ENCODE measurements at places on chromosomes 1 and 21.
A peak's percentile ranks its signal among the peaks of the same experiment; 100 is the strongest.

DNA sequence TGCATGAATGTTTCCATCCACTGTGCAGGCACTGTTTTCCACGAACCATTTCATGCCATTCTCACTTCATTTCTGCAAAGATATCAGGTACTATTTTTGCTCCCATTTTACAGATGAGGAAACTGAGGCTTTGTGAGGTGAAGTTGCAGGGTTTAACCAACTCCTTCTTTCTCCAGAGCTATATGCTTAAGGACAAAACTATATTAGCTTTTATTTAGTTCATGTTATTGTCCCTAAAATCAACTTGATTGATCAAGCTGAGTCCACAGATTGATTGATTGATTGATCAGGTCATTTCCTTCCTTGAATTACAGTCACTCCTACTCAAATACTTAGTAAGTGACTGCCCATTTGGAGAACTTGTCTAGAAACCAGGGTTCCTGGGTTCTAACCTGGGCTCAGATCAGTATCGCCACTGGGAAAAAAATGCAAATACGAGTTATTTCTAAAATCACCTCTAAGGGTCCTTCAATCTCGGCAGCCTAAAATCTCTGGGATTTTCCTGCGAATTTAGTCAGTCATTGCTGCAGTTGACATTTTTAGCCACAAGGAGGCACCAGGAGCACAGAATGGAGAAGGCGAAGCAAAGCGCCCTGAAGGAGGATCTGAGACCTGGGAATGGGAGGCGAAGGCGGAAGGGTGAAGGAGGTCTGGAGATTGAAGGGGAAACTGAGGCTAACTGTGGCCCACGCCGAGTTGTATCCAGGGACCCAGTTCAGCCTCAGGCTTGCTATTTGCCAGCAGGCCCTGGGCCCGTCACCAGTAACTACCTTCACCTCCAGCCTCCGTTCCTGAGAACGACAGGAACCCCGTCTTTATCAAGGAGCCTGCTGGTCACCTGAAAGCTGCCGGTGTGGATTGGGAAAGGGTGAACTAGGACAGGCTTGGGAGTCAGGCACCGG, 14.3 kb upstream of the MUL1 start:
- peak; percentile 51 for DNase-seq

GRCh38 chr1:200676829-200677228, 7.1 kb upstream of the DDX59 start:
- DNase-seq = no peak

GRCh38 chr1:222918801-222919477, 104.1 kb downstream of the DISP1 start:
- DNase-seq = no peak

DNA sequence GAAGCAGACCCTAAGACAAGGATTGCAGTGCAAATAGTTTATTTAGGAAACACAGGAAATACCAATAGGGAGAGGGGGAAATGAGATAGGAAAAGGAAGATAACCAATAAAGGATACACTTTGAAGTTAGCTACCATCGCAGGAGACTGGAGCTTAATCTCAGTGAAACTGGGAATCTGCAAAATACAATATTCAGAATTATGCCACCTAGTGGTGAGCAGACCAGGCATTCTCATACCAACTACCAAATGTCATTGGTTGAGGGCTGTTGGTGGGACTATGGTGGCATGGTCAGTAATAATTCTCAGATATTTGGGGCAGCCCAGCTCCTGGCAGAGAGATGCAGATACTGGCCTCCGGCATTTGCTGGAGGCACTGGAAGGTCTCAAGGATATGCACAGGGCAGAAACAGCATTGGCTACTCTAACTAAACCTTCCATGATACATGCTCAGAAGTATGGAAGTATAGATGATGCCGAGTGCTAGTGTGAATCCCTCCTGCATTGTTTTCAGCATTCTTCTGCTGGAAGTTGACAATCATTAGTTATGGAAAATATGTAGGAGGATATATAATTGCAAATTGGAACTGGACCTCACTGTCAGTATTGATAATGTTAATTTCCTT, 11.8 kb upstream of the ZFP69B start:
- no peak for DNase-seq

DNA sequence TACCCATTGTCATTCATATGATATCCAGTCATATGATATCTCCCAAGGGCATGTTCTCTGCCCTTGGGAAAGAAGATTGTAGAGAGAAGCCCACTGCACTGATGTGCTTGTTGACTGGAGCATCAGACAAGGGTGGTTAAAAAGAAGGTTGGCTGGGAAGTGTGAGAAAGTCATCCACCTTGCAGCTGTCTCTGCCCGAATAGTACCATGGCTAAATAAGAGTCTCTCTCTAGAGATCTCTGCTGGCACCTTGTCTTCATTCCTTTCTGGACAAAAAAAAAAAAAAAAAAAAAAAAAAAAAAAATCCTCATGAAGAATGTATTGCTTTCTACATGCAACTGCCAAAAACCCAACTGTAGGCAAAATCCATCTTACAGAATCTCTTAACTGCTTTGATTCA, 349.7 kb upstream of the ESRRG start:
- no peak for DNase-seq

DNA sequence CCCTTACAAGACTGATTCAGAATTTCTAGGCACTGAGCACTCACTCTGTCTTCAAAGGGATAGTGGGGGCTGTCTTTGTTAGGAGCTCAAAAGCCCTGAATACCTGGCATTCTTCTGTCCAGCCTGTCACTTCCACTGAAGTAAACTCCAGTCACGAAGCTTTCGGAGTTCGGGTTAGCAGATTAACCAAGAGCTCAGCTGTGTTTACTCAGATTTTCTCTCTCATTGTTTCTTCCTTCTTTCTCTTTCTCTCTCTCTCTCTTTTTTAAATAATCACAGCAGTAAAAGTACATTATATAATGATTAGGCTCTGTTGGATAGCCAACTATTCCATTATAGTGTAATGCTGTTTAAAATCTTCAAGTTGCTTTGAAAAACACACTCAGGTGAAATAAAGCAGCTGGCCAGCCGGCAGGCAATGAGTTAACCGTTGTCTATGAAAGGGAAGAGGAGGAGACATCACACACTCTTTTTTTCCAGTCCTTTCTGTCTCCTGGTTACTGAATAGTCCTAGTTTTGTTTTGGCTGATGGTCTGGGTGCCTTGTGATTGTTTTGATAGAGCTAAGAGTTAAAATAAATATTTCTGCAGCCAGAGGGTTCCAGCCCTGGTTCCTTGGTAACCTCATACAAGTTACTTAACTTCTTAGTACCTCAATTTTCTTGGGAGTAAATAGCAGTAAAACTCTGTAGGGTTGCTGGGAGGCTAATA, 89.8 kb downstream of the ADSS2 start:
- DNase-seq = no peak

GRCh38 chr1:81682490-81682889, 118.2 kb upstream of the ADGRL2 start:
- DNase-seq = no peak

GRCh38 chr1:84735483-84735882, 45.2 kb upstream of the SSX2IP start:
- no peak for DNase-seq

DNA sequence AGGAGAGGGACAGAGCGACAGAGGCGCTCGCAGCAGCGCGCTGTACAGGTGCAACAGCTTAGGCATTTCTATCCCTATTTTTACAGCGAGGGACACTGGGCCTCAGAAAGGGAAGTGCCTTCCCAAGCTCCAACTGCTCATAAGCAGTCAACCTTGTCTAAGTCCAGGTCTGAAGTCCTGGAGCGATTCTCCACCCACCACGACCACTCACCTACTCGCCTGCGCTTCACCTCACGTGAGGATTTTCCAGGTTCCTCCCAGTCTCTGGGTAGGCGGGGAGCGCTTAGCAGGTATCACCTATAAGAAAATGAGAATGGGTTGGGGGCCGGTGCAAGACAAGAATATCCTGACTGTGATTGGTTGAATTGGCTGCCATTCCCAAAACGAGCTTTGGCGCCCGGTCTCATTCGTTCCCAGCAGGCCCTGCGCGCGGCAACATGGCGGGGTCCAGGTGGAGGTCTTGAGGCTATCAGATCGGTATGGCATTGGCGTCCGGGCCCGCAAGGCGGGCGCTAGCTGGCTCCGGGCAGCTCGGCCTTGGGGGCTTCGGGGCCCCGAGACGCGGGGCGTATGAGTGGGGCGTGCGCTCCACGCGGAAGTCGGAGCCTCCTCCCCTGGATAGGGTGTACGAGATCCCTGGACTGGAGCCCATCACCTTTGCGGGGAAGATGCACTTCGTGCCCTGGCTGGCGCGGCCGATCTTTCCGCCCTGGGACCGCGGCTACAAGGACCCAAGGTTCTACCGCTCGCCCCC, at the start of the genes CYB5RL and MRPL37:
Gene CYB5RL, minus strand, starts transcription at position 266 of the 754 bp plus-strand sequence. CDS start 4,414 bp downstream, outside the sequence.
Gene MRPL37, plus strand, starts transcription at position 403 of the 754 bp plus-strand sequence. Its CDS starts 77 bp downstream, at position 480.
- DNase-seq = peak; percentile 92

GRCh38 chr1:63861052-63861691, 87.4 kb downstream of the ROR1 start:
- no peak for DNase-seq

DNA sequence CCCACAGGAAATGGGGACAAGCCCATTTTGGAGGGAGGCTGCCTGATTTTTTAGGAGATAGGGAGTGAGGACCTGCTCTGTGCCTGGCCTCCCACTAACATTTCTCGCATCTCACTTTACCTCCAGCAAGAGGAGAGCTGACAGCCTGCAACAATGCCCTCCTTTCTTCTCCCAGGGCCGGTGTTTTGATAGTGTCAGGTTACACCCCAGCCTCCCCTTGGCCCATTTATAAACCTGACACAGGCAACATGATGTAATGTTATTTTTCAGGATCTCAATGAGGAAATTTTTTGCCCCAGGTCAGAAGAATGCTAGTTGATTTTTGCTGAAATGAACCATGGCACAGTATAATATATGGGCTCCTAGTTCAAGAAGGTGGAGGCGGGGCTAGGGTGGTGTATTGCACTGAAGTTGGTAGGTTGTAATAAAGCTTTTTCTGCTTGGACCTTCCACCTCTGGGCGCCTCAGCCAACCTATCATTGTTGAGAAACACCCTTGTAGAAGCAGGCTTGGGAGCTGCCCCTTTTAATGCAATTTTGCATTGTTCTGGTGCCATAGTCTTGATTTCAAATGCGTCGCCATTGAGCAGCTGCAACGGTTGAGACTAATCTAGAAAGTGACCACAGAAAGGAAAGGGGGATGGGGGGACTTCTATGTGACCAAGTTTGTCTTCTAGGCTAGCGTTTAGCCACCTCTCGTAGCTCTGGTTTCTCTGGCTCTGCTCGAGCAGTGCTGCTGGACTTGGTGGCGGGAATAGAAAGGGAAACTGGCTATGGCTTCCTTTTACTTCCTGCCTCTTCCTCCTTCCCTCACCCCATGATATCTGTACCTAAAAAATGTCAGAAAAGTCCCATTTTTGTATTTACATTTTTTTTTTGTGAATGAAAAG, 53.0 kb downstream of the PBX1 start:
- DNase-seq = no peak

DNA sequence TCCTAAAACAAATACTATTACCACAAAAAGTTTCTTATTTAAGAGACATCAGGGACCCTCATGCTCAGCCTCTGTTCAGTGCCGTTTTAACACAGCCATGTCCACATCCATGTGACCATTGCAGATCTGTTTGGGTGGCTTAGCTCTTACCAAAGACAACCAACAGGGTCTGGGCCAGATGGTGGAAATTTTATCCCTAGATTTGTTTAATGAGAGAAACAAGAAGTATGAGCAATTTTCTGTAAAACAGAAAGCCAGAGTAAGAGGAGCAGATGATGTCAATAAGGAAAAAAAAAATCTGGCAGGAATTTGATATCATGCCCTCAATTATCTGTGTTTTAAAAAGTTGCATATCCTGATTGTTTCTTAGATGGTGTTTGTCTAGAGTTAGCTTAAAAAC, 299.9 kb downstream of the TM2D1 start:
- DNase-seq = no peak

DNA sequence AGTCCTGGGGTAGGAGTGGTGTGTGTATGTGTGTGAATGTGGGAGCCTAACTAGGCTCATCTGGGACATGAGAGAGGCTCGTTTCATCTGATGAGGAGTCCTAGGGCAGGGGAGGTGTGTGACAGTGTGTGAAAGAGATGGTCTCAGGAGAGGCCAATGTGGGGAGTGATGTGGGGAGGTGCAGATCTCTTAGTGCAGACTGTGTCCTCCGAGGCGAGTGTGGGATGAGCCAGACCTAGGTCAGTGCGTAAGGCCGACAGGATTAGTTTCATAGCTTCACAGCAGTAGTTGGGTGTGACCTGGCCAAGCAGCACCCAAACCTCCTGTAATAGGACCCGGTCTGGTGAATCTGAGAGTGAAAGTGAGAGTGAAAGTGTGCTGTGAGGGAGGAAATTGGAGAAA, 94.7 kb downstream of the LIPI start:
- no peak for DNase-seq

DNA sequence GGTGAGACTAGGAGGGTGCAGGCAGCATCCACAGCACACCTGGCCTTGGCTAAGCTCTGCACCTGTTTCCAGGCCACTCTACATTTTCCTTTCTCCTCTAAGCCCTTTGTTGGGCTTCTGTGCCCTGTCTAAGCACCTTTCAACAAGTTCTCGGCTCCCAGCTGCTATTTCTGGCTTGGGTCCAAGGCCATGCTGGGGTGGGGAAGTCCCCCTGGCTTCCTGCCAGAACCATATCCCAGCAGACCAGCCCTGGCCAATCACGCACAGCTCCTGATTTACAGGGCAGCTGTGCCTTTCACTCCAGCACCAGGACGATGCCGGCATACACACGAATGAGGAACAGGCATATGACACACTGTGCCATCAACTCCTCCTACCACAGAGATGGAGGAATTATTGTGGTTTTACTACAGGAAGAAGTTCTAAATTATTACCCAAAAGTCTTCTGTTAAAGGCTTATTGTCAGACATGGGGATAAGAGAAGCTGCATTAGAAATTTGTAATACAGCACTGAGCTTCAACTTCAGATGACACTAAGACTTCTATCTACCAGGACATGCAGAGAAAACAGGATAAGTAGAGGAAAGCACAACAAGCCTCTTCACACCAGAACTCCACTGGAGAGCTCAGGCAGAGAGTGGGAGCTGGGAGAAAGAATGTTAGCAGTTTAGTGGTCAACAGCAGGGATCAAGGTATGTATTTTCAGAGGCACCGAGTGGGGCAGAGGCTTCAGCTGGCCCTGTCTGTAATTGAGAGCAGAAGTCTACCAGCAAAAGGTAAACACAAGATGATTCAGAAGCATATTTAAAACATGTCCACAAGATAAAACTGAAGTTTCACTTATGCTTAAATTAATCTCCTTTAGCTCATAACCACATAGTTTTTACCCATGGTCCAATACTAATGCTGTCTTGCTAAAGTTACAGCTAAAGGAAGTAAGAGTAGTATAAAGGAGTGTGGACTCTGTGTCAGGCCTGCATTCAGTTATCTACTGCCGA, 37.4 kb downstream of the TRIT1 start:
- DNase-seq = peak; percentile 34

- DNase-seq = peak; percentile 35
Measured at GRCh38 chr1:66747501-66747900, 4.8 kb upstream of the DYNLT5 start.

DNA sequence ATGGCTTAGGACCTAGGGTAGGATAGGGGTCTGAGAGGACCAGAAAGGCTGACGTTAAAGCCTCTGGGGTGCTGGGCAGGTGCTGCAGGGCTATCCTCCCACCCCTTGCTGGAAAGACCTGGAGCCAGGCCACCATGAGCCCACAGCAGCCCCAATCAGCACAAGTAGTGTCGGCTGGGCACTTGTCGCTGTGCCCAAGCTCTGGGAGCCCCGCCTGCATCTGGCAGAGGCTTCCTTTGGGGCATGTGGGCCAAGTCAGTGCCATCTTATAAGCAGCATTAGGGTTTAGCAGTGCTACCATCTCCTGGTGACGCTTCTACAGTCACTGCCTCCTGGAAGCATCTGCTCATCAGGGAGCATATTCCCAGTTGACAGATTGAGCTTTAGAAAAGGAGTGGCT, 31.3 kb downstream of the MAN1C1 start:
- DNase-seq = no peak

All from GM04504 (cell line).